Mesenchymal stem cell (in vitro differentiated cells and primary cell): ENCODE measurements at places on chromosomes 3 and 15.

DNA sequence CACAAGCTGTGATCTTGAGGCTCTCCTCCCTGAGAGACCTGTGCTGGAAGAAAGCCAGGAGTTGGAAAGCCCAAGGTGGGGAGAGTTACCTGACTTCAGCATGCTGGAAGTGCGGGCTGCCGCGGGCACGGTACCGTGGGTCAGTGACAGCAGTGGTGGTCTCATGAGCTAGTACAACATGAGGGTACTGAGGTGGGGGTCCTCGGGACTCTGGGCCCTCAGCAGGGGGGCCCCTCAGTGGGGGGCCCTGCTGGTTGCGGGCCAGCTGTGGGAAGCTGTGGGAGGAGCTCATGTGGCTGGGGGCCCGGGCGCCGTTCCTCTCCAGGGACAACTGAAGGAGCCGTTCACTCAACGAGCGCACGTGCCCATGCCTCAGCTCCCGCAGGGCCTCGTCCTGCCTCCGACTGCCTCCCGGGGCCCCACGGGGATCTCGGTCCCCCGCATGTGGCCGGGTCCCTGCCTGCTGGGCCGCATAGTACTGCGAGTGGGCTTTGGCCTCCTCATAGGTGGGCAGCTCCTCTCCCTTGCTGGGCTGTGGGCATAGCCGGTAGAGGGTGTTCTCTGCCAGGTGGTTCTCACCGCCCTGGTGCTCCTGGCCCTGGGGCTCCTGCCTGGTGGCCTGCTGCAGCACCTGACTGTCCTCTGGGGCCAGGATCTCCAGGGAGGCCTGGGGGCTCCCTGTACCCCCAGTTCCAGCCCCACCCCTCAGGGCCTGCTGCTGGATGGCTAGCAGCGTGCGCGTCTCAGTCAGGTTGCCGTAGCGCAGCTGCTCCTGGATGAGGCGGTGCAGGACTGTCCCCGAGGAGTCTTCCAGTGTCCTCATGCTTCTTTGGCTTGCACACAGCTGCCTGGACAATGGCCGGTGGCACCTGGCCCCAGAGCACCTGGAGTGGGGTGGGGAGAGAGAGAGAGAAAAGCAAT lies 3.4 kb downstream of the AMOTL2 start:
- DNase-seq, result no peak

- DNase-seq, result peak; percentile 38
These were observed 348.8 kb upstream of the ZNF717 start for GRCh38 chr3:76134166-76134565.

GRCh38 chr3:105847452-105847851 lies 21.4 kb downstream of the CBLB start:
- DNase-seq, result no peak

DNA sequence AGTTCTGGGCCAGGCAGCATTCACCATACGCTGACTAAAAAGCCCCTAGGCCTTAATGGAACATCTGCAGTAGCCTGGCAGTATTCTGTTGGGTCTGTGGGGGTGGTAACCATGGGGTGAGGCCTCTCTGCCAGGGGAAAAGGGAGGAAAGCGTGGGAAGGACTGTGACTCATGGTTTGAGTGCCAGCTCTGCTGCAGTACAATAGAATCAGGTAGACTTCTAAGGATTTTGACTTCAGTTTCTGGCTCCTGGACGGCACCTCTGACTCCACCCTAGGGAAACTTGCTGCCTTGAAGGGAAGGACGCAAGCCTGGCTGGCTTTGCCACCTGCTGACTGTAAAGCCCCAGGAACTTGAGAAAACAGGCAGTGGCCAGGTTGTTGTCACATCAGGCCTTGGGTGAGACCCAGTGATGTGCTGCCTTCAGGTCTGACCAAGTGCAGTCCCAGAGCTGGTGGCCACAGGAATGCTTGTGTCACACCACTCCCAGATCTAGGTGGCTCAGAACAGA lies 148.6 kb downstream of the SUCNR1 start:
- peak; percentile 27 for DNase-seq

- no peak for DNase-seq
These were observed 74.3 kb downstream of the CORO2B start for GRCh38 chr15:68653031-68653635.

DNA sequence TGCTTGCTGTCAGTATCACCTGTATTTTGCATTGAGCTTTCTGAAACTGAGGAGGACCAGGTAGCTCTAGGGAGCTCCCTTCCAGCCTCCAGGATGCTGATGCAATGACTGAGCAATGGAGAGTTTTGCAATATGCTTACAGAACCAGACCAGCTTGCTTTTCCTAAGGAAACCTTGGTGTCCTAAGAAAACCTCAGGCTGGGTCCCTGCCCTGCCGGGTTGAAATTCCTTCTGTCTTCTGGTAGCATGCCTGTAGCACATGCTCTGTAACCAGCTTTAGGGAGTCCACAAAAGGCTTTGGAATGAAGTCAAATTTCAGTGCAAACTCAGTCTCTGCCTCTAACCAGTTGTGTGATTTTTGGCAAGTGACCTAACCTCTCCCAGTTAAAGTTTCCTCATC lies 65.8 kb upstream of the GSK3B start:
- peak; percentile 95 for DNase-seq

DNA sequence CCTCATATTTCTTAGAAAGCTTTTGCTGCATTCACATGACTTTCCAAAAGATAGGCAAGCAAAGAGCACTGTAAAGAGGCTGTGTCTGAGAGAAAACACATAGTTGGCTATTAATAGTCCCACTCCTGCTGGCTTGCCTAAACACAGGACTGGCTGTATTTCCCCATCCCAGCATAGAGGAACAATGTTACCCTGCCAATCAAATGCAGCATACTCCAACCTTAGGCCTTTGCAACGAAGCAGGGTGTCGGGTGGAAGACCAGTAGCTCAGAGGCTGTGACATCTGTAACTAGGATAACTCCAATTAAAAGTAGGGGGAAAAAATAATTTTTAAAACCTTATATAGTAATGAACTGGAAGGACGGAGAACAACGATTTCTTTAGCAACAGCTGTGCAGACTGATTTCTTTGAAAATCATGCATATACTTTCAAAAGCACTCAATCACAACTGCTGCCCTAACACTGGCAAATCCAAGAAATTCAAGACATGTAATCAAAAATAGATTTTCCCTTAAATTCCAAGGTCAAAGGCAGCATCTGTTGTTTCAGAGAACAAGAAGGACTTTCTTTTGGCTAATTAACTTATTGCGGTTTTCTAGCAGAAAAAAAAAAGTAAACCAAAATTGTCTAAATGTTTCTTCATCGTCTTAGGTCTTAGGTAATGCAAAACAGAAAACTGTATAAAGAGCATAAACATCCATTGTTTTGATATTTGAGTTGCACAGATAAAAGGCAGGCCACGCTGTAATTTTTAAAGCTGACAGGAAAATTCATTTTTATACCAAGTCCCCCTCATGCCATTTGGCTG lies 139.3 kb downstream of the TNIK start:
- peak; percentile 64 for DNase-seq

GRCh38 chr15:63466378-63467192 lies 37.8 kb upstream of the USP3 start:
- peak; percentile 76 for DNase-seq

DNA sequence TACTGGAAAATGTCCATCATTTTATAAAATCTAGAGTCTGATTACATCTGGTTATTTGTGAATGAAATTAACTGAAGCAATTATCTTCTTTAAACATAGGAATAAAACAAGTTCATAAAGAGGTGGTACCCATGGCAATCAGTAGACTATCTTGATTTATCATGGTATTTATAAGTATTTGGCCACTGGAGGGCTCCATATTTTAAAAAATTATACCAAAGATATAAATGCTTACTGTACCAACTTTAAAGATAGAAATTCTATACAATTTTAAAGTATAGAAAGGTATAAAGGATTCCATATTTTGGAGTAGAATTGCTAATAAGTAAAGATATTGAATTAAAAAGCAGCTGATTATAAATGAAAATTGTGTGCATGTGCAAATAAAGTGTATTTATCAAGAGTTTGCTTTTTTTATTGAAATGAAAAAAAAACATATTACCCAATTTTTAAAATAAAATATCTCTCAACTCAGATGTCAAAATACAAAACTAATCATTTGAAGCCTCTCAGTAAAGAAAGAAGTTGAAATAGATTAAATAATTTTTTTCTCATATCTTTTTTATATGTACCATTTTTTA lies 105.3 kb downstream of the BBX start:
- no peak for DNase-seq

DNA sequence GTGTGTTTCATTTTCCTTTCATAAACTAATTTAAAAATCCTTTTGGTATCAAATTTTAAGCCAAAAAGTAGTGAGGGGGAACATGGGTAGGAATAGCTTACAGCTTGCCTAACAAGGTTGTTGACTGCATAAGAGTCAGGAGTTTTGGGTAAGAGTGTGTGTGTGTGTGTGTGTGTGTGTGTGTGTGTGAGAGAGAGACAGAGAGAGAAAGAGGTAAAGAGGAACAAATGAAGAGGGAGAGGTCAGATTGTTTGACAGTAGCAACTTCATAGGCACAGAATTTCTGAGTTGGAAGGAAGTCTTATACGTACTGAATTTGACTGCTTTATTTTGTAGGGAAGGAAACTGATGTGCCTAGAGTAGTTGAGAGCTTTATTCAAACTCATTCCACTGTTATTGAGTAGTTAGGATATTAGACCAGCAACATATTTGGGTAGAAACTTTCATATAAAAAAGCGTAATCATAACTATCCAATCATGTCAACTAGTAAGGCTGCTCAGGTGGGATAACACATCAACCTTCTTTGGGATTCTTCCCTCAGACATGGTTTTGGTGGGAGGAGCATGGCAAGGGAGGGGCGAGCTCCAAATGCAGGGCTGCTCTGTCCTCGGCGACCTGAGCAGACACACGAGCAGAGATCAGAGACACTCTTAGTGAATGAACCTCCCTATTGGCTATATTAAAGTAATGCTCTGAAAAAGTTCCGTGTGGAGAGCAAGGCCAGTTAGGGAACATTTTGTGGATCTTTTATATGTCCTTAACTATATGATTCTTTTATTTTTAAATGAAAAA lies 86.4 kb downstream of the LPP start:
- DNase-seq, result no peak

DNA sequence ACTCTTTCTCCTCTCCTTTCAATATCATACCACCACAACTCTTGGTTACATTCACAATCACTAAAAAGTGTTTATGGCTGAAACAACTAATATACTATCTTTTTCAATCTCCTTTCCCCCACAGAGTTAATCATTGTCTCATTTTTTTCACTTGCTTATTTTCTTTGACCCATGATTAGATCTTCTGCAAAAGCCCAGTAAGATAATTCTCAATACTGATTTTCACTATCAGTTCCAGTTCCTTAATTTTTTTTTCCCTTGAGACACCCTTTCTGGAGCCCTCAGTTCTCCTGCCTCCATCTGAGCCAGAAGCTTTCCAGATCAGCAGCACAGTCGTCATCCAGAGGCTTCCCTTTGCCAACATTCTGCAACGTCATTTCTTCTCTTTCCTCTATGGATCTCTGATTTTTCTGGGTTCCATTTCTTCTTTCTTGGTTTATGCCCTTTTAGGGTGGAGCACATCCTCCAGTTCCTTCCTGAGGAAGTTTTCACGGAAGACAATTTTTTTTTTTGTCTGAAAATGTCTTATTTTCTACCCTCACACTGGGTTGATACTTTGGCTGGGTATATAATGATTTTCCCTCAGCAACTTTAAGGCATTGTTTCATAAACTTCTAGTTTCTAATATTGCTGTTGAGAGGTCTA lies 88.7 kb upstream of the C15orf39 start:
- no peak for DNase-seq

- DNase-seq, result no peak
These were observed 31.7 kb downstream of the BCL2L10 start for GRCh38 chr15:52080706-52081392.

- peak; percentile 10 for DNase-seq
These were observed 18.6 kb downstream of the DNAJB11 start for GRCh38 chr3:186589121-186589520.

- peak; percentile 90 for DNase-seq
These were observed 292.9 kb upstream of the NR2F2 start for GRCh38 chr15:96037584-96037983.

GRCh38 chr15:95922431-95922830 lies 408.1 kb upstream of the NR2F2 start:
- no peak for DNase-seq

GRCh38 chr3:194987571-194988494 lies 283.1 kb downstream of the XXYLT1 start:
- peak; percentile 17 for DNase-seq

DNA sequence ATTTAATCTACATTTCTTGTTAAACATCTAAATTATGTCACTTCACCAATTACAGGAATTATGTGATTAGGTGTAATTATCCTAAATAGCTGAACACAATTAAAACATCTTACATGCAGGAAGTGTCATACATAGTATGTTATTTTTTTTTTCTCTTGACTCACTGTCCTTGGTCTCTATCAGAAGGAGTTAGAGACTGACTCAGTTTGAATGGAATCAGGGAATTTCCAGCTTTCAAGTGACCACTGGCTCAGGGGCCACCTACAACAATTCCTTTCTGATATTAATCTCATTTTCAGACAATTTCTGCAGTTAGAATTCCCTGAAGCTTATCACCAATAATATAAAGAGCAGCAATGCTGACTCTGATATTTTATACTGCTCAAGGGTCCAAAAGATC lies 400.7 kb downstream of the ROBO1 start:
- DNase-seq, result peak; percentile 67

- DNase-seq, result no peak
These were observed 71.2 kb upstream of the SOX14 start for GRCh38 chr3:137692803-137693431.

DNA sequence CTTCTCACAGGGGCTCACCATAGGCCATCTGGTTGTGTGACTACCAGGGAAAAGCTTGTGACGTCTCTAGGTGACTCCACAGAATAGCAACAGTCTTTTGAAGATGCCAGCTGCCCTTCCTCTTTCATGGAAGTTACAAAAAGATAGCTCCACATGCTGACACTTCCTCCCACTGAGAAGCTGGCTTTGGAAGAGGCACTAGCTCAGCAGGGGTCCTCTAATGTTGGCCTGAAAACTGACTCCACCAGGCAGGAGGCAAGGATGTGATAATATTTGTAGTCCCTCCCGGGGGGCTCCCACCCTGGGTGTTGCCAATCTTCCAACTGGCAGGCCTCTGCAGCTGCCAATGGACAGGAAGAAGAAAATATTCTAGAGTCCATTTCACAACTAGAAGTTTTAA lies 343.5 kb downstream of the NEK10 start:
- no peak for DNase-seq

GRCh38 chr3:52892290-52892624 lies 5.1 kb downstream of the STIMATE start:
- DNase-seq, result no peak

DNA sequence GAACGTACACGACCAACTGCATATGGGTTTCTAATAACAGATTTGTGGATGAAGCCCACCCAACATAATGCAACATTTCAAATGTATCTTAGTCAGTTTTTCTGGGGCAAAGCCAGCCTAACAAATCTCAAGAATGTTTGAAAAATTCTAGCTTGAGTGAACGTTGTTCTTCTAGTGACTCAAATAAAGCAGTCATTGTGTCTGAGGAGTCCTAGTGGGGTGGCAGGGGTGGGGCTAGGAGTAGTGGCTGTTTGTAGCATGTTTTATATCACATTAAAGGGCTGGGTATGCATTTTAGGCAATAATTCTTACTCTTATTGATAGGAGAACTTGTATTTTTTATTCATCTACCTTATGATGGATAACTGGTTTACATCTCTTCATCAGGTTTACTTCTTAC lies 6.0 kb downstream of the B3GNT5 start:
- no peak for DNase-seq
